ENCODE measurements at places on chromosomes 2 and 18.
A peak's percentile ranks its signal among the peaks of the same experiment; 100 is the strongest.

GRCh38 chr2:156189143-156189542, 143.4 kb downstream of the NR4A2 start:
- no peak for DNase-seq

DNA sequence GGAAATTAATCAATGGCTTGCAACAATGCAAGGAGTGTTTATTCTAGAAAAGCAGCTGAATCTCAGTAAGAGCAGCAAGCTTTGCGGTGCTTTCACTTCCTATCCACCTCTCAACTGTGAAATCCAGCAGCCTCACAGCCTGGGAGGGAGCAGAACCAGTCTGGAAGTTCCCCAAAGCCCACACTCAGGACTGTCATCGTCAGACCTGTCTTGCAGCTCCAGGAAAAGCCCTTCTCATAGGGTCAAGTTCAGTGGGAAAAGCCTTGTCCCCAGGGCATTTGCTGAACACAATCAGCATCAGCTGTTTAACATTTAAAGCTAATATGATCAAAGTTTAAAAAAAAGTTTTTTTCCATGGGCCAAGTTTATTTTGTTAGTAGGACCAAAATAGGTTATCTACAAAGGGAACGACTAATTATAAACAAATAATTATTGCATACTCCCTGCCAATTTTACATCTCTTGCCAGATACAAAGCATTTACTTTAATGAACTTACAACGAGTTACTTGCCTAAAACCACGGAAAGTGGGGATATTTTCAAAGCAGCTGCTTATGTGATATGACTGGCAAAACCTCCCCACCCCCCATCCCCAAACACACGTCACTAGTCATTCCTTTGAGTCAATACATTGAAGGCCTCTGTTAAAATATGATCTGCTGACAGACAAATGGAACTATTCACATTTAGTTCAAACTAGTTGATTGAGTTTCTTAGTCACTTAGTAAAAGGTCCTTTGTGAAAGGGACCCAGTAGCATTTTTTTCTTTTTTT, 36.8 kb downstream of the PARD6G start:
- DNase-seq: peak; percentile 57

- DNase-seq: no peak
Measured at GRCh38 chr2:57809230-57809629, 237.4 kb upstream of the VRK2 start.

- no peak for DNase-seq
Measured at GRCh38 chr2:144012304-144012703, 507.6 kb downstream of the ZEB2 start.

- no peak for DNase-seq
Measured at GRCh38 chr2:148917431-148917830, 42.4 kb downstream of the KIF5C start.

DNA sequence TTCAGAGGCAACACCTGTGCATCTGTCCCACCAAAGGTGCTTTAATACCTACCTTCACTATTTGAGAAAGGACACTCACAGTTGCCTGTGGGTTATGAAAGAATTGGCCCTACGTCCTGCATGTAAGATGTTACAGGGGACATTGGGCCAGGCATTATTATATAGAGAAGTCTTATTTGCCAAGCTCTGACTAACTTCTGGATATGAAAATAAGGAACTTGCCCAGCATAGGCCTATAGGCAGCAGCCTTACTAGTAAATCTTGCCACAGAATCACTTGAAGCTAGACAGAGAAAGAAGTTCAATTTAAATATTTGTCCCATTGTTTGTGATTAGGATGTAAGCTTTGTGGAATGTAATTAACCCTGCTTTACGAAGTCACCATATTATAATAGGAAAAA, 41.7 kb downstream of the NLRC4 start:
- peak; percentile 7 for DNase-seq

- DNase-seq: no peak
Measured at GRCh38 chr2:220915092-220915623, 656.9 kb downstream of the EPHA4 start.

DNA sequence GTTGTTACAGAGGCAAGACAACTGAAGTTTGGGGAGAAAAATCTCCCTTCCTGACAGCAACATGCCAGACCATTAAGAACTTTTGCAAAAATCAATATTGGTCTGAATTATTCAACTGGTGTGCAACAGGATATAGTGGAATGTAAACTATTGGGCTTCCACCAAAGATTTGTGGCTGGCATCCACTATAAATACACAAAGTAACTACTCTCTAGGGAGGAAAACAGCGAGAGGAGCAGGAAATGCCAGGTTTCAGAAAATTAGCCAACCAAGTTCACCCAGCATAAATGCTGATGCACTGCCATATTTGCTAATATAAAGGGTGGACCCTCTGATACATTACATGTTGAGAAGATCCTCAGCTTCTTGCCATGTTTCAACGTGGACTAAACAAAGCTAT, 267.6 kb upstream of the LYPD1 start:
- no peak for DNase-seq

- DNase-seq: no peak
Measured at GRCh38 chr2:219522111-219523030, 8.1 kb downstream of the ASIC4 start.

GRCh38 chr2:158357699-158358098, 98.9 kb downstream of the CCDC148 start:
- DNase-seq: no peak

DNA sequence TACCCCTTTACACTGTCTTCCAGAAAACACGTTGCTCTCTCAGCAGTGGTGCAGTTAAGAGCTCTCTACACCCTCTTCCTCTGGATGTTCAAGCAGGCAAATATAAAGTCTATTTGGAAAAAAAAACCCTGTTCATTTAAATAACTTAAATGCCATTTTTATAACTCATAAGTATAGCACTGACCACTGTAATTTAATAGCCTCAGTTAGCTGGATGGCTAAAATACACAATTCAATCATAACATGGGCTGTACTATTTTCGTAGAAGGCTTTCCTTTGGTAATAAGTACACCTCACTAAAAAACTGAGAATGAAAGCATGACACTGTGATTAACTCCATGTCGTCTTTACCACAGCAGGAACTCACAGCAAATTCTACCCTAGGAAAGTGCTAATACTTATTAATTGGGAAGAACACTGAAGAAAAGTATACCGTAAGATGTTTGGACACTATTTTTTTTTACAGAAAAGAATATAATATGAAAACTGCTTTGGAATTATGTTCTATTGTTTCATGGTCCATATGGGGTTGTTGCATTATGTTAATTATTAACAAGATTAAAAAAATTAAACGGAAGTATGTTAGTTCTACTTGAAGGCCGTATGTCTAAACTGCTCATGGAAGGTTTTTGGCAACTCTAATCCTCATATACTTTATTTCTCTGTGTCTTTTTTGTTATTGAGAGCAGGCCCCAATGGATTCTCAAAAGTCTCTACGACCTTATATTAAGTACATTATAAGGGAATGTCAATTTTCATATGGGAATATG, 269.1 kb downstream of the ZNF385B start:
- no peak for DNase-seq

DNA sequence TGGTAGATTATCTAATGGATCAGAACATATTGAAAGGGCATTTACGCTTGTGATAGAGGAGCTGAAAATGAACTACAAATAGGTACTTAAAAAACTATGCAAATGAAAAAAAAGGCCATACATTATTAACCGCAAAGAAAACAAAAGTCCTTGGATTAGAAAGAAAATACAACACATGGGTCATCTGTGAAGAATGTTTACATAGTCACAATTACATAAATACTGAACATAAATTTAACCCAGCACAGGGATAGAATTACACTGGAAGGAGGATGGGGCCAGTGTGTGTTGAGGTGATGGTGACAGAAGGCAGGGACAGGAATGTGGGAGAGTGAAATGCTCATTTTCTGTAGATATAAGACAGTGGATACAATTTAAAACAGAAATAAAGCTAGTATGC, 6.6 kb downstream of the NTSR2 start:
- no peak for DNase-seq

GRCh38 chr18:69585696-69586095, 185.0 kb downstream of the DOK6 start:
- DNase-seq: no peak

- DNase-seq: no peak
Measured at GRCh38 chr2:38105922-38106321, 30.0 kb upstream of the CYP1B1 start.

DNA sequence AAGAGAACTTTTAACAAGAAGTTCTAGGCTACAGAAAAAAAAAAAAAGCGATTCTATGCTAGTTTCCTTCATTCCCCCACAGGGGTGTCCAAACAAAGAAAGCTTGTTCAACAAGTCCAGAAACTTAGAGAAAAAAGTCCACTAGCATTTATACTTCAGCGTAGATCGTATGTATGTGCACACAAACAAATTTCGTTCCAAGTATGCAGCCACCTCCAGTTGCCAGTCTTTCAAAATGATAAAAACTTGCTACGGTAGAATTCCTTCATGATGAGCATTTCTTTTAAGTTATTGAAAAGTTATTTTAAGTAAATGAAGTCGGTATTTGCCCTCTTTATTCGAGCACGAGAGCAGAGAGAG, 3.7 kb upstream of the OTX1 start:
- no peak for DNase-seq

DNA sequence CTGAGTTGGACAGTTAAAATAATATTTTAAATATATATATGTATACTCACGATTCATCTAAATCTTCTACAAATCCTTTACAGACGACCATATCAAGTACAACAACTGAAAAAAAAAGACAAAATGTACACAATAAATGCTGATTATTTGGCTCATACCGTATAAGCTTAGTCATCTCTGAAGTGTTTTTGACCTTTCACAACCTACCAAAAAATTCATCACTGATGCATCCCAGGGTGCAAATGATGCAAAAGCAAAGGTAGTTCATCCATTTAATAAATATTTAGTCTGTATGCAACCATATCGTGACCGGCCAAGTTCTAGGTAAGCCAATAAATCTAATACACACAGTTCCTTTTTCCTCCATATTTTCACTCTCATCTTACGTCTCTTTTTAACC, 1.1 kb downstream of the TMX3 start:
- DNase-seq: no peak

DNA sequence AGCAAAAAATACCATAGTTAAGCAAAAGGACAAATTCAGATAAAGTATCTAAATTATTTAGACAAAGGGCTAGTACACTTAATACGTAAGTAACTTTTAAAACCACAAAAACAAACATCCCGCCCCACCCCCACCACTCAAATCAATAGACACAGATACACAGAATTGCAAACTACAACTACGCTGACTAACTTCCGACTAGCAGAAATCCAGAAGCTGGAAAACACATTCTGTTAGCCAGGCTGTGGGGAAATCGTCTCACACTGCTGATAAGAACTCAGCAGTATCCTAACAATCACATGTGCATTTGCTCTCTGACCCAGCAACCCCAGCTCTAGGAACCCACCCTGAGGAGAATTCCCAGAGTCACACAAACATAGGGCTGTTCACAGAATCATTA, 16.6 kb downstream of the FAM168B start:
- no peak for DNase-seq

DNA sequence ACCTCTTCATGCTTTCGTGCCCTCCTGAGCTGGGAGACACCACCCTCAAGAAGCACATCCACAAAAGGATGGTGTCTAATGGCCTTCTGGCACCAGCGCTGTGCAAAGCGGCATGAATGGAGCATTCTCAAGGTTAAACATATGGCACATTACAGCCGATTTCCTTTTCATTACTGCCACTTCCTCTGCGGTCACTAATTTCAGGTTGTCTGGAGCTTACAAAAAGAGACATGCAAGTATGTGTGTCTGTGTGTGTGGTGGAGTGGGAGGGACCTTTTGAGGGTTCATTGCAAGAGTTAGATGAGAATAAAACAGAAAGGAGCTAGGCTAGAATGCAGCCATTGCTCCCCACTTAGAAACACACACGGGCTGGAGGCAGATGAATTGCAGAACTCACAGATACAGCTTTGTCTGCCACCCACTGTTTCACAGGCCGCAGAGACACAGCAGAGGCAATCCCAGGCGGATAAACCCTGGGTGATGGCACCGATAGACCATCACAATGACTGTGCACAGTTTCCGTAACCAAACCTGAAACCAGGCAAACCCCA, 76.0 kb downstream of the TGIF1 start:
- DNase-seq: peak; percentile 6

DNA sequence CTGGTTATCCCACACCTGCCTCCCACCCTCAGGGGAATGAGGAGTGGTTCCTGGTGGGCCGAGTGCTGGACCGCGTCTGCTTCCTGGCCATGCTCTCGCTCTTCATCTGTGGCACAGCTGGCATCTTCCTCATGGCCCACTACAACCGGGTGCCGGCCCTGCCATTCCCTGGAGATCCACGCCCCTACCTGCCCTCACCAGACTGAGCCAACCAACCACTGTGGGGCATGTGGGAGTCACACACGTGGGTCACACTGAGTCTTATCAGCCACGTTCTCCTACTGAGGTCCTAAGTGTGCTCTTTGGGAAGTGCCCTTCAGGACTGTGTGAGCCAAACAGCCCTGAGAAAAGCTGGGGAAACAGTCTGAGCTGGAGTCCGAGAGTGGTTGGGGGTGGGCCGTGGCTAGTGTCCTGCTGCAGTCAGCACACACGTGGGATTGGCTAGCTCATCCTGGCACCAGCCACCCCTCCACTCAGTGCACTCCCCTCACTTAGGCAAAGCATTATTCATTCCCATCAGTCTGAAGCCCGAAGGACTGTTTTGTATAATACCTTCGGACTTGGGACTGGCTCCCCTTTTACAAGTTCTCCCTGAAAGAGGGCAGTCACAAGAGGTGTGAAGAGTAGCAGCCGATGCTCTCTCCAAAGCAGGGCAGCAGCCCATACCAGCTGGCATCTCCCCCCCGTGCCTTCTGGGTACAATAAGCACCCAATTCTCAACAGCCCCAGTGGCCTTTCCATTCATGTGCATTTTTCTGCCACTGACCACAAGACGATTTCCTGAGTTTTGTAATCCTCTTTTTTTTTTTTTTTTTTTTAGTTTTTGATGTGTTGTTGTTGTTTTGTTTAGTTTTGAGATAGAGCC, 4.6 kb downstream of the TIGD1 start:
- DNase-seq: no peak

DNA sequence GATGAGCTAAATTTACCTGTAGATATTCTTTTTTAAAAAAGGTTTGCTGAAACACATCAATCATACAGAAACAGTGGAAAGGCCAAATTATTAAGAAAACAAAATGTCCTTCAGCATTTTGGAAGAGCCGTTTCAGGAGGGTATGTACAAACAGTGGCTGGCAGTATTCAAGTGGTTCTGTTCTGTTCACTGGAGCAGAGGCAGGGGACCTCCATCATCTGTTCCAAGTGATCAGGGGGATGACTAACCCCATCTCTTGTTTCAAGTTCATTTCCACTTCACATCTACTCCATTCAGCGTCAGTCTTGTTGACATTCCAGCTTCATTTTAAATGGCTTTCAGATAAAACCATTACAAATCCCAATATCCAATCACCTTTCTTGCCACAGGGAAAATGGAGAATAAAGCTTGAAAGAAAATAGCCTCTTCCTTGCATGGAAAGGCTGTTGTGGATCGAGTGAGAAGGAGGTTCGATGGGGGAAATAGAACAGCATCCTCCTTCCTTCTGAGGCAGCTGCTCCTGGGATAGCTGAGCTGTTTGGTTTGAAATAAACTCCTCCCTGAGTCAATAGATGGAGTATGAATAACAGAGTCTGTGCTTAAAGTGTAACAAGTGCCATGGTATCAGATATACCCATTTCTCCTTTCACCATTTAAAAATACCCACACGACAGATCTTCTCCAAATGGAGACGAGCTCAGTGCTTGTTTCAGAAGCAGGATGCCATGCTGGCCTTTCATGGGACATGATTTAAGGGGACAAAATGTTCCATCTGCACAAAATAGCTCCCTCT, 63.7 kb upstream of the OTOF start:
- DNase-seq: no peak
